ENCODE measurements at places on chromosomes 4 and X. TPM values are rescaled to one million over a fixed set of nuclear protein-coding genes. Genes with fewer than 3 reads are reported as not detected.
A peak's percentile ranks its signal among the peaks of the same experiment; 100 is the strongest.

Gene CSN1S1
- polyA plus RNA-seq, result 0.19 TPM

Gene SPATA4
- 0.21 TPM for polyA plus RNA-seq

Gene SHROOM4
- 1.7 TPM for polyA plus RNA-seq

DNA sequence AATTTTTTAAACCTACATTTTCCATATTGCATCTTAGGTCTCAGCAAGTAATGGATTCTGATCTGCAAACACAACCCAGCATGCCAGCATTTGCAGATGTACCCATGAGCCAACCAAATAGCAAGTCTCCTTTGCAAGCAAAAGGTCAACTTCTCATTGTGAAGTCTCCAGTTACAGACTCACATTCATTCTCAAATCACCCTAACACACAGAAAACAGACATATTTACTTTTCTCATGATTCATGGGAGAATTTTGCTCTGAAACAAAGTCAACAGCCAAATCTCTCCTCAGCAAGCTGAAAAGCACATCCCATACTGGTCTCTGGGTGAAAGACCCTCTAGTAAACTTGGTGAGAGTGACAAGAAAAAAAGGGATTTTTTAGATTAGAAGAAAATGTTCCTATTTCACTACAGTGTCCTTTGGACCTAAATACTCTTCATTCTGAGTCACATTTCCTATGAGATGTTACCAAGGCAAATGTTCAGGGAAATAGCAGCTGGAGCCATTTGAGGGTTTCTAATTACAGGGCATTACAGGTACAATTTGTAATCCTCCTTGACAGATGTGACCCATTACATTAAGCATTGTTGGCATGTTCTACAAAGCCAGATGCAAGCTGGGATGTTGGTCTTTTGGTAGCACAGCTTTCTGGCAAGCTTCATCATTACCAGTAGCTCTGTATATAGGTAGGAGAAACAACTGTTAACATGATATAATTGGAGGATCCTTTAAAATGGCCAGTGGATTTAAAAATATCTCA, 383.3 kb downstream of the SMARCA1 start:
- DNase-seq, result no peak

DNA sequence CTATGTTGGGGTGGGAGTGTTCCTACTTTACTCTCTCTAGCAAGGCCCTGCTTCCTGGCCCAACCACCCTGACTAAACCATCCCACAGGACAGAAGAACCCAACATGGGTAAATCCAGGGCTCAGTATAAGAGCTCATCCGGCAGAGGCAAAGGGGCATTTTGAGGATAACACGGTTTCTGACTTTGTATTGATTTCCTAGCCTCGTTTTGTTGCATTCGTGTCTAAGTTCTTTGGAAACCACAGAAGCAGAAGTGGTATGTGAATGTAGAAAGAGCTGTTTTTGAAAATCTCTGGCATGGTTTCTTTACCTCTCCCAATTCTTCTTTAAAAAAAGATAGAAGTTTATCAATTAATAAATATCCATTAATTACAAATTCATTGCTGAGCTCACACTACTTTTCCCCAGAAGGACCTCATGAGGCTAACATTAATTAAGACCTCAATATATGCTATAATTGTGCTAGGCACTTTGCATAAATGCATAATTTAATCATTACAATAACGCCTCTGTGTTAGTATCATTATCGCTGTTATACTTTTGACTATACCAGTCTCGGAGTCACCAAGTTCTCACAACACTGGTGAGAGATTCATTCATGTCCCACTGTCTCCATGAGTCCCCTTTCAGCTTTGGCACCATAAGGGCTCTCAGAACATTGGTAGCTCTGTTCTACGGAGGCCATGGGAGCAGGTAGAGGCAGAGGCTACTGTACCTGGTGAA, 5.8 kb upstream of the CLNK start:
- DNase-seq, result no peak

GRCh38 chrX:76279007-76279406, 106.1 kb downstream of the PBDC1 start:
- DNase-seq, result peak; percentile 64

- DNase-seq, result no peak
Observed at GRCh38 chrX:111318901-111319300, 48.6 kb upstream of the CAPN6 start.

GRCh38 chr4:147009875-147010274, 64.2 kb upstream of the TTC29 start:
- no peak for DNase-seq

- DNase-seq, result no peak
Observed at GRCh38 chr4:42709392-42710065, 52.6 kb upstream of the ATP8A1 start.

DNA sequence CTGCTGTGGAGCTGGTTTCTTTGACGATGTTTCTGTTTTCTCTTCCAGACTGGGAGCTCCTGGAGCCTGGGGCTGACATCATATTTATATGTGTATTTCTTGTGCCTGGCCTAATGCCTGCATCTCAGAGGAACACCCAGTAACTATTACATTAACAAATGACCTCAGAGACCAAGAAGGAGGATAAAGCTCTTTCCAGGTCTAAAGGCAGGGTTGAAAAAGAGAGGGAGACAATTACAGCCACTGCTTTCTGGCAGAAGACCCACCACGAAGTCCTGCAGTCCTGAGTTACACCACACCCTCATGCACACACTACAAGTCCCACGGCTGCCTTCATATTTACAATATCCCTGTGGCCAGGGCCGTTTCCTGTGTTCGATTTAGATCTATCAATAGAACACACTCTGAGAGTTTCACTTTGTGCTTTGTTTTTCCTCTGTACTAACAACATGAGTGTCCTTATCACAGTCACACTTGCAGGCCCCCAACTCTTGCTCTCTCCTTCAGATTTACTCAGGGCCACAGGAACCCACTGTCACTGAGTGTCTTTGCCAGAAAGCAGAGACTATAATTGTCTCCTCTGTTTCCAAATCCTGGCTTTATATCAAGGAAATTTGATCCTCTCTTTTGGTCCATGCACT, 535.5 kb downstream of the MID1IP1 start:
- no peak for DNase-seq

- DNase-seq, result no peak
Observed at GRCh38 chr4:48079972-48080391, 54.1 kb downstream of the TXK start.
